ENCODE measurements at places on chromosomes 6 and 20.

GRCh38 chr6:84681693-84682326, 82.6 kb downstream of the TBX18 start:
- DNase-seq, result no peak

DNA sequence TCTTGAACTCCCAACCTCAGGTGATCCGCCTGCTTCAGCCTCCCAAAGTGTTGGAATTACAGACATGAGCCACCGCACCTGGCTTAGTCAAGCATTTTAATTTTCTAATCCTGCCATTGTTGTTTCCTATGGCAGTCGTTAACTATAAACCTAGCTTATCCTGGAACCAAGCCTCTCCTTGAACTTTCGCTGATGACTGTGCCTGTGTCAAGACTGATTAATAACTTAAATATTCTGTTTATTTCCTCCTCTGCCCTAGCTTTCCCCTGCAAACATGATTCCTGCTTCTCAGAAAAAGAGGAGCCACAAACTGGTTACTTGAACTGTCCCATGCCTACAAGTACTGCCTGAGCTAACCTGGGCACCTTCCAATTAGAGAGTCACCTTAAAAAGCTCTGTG, 1.5 kb downstream of the VNN1 start:
- no peak for DNase-seq

GRCh38 chr6:132931936-132932514, 117.7 kb downstream of the RPS12 start:
- DNase-seq, result no peak

- peak; percentile 70 for DNase-seq
Measured at GRCh38 chr6:160137989-160138835, 16.6 kb downstream of the SLC22A1 start.

- no peak for DNase-seq
Measured at GRCh38 chr20:2255926-2256531, 39.8 kb upstream of the TGM3 start.

DNA sequence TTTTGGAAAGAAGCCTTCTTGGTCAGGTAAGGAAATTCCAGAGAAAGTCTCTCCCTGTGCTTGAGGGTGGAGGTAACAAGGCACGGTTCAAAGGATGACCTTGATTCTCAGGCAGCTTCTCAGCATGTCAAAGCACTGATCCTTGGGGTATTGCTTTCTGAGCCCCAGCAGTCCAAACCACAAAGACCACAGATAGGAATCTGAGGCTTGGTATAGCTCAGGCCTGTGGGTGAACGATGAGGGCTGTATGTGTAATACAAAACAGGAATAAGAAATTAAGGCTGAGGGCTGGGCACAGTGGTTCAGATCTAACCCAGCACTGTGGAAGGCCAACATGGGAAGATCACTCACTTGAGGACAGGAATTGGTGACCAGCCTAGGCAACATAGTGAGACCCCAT, 70.2 kb upstream of the SLC22A1 start:
- DNase-seq, result peak; percentile 10

DNA sequence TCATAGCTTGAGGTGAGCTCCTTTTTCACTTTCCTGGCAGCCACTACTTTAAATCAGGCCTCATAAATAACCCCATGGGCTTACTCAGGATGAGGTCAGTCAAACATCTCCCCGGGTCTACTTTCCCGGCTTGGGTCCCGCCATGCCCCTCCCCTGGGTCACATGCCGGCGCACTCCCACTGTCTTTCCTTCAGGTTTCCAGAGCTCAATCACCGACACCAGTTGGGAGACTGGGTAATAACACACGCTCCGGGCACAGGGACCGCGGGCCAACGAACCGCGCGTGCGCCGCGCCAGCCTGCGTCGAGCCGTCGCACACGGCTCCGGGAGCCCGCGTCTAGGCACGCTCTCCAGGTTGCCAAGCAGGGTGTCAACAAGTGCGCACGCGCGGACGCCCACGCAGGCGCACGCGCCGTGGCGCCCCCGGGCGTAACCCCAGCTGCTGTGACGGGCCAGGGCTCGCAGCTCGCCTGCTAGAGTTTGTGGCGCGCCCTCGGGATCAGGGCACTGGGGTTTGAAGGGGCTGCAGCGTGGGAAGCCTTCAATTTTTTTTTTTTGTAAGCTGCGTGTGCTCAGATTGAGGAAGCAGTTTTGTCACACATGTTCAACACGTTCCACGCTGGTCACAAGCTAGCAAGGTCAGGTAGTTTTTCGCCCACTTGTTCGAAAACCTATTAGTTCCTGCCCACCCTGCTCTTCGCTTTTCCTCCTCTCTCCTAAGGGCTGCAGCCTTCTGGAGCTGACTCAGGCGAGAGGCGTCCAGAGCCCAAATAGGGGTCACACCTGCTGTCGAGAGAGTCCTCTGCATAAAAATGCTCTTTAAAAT, 31.8 kb downstream of the TFAP2B start:
- no peak for DNase-seq

GRCh38 chr6:149373511-149373910, 26.6 kb upstream of the SUMO4 start:
- DNase-seq, result no peak

- DNase-seq, result peak; percentile 67
Measured at GRCh38 chr6:33197431-33198048, 2.9 kb downstream of the RXRB start.
